ENCODE measurements at places on chromosomes 2 and 18. TPM values are rescaled to one million over a fixed set of nuclear protein-coding genes. Genes with fewer than 3 reads are reported as not detected.
A peak's percentile ranks its signal among the peaks of the same experiment; 100 is the strongest.

Gene KYNU
- total RNA-seq: 0.24 TPM

DNA sequence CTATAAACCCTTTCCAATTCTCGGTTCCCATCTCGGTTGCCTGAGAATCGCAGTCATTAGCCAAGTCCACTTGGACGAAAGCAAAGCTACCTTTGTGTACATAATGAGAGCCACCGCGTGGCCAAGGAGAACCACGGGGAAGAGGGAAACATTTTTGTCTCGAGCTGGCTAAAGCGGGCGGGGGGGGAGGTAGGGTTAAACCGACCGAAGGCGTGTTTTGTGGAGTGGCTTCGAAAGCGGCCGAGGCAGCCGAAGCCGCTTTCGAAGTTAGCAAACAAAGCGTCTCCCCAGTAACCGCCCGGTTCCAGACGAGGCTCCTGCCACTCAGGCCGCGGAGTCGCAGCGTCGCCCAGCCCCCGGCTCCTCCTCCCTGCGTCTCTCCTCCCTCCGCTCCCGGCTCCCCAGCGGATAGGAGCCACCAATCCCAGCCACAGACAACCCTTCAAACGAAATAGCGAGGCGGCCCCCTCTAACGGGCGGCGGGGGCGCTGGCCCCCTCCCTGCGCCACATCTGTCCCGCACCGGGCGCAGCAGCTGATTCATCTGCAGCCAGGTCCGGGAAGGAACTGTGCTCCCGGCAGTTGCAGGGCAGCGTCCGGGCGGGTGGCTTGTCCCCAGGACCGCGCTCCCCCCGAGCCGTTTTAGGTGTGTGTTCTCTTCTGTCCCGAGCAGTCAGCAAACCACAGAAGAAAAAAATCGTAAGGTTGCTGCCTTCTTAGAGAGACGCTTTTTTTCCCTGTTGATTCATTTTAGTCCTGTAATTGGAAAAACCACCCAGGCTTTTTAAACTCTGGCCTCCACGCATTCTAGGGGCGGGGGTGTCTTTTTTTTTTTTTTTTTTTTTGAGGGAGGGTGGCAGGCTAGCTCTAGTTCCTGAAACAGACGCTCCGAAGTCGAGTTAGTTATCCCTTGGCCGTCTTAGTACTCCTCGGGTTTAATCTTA, 1.8 kb upstream of the TGIF1 start:
- H3K36me3 ChIP-seq: no peaks in the 10 kb centered on the region
- H3K4me1 ChIP-seq: peaks cover 14% of the 10 kb centered on the region
- no peaks in the 10 kb centered on the region for H3K27me3 ChIP-seq
- peak; percentile 98 for DNase-seq
- H3K27ac ChIP-seq: peak overlapping the region; percentile 94
- peak overlapping the region; percentile 97 for H3K4me3 ChIP-seq

- H3K4me1 ChIP-seq: no peaks in the 10 kb centered on the region
- H3K27me3 ChIP-seq: no peaks in the 10 kb centered on the region
- DNase-seq: no peak
- H3K4me3 ChIP-seq: no peak overlapping the region
- no peak overlapping the region for H3K27ac ChIP-seq
These were observed 804.5 kb downstream of the TDRD15 start for GRCh38 chr2:21928292-21928691.

DNA sequence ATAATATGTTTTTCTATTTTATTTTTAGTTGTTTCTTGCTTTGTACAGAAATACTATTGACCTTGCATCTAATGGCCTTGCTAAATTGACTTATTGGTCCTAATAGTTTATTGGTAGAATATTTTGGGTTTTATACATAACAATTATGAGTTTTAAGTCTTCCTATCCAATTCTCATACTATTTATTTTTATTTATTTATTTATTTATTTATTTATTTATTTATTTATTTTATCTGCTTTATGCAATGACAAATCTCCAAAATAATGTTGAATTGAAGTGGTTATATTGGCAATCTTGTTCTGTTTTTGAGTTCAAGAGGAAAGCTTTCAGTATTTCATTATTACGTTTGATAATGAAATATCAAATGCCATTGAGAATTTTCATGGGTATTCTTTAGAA, 488.3 kb downstream of the CDH2 start:
- no peak overlapping the region for H3K27ac ChIP-seq
- no peak overlapping the region for H3K4me3 ChIP-seq
- H3K4me1 ChIP-seq: peaks cover 7% of the 10 kb centered on the region
- no peaks in the 10 kb centered on the region for H3K27me3 ChIP-seq
- no peak for DNase-seq
- no peaks in the 10 kb centered on the region for H3K36me3 ChIP-seq

GRCh38 chr2:108220191-108220590, 19.6 kb upstream of the SULT1C3 start:
- H3K27ac ChIP-seq: no peak overlapping the region
- no peak for DNase-seq
- H3K27me3 ChIP-seq: no peaks in the 10 kb centered on the region
- H3K4me1 ChIP-seq: no peaks in the 10 kb centered on the region

Data from cardiac muscle cell (in vitro differentiated cells and primary cell).